ENCODE measurements at places on chromosomes 16 and 17.
A peak's percentile ranks its signal among the peaks of the same experiment; 100 is the strongest.

DNA sequence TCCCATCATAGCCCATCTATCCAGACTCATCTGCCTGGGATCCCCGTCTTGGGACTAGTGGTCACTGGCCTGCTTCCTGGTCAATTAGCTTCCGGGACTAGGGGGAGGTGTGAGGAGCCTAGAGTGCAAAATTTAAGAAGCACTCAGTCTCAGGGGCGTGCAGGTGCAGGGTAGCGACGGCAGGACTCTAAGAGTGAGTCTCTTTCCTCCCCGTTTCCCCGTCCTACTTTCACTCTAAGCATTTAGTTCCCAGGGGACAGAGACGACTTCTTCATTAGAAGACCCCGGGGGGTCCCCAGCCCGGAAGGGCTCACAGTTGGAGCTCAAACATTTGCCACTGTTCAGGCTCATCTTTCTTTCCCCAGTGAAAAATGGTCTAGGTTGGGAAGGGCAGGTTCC lies 677 bp upstream of the ZNHIT3 start:
- DNase-seq = no peak

DNA sequence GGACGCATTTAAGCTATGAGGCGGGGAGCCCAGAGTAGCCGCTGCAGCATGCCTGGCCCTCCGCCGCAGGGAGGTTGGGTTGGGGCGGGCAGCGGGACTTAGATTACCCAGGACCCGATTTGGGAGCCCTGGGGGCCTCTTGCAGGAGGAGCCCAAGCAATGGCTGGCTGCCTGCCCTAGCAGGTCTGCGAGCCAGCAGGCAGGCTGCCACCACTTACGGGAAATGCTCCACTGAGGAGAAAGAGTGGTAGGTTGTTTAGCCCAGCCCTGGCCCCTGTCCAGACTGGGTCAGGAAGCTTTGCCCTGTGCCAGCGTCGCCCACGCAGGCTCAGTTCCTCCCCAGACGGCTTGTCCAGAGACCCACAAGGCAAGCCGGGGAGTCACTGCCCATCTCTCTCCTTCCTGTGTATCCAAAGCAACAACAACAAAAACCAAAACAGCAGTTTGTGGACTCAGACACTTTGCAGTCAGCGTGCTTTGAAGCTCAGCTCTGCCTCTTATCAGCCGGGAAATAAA lies 10.3 kb upstream of the TVP23A start:
- DNase-seq = peak; percentile 89

- DNase-seq = no peak
Observed at GRCh38 chr17:65809366-65809765, 247.9 kb upstream of the AXIN2 start.

DNA sequence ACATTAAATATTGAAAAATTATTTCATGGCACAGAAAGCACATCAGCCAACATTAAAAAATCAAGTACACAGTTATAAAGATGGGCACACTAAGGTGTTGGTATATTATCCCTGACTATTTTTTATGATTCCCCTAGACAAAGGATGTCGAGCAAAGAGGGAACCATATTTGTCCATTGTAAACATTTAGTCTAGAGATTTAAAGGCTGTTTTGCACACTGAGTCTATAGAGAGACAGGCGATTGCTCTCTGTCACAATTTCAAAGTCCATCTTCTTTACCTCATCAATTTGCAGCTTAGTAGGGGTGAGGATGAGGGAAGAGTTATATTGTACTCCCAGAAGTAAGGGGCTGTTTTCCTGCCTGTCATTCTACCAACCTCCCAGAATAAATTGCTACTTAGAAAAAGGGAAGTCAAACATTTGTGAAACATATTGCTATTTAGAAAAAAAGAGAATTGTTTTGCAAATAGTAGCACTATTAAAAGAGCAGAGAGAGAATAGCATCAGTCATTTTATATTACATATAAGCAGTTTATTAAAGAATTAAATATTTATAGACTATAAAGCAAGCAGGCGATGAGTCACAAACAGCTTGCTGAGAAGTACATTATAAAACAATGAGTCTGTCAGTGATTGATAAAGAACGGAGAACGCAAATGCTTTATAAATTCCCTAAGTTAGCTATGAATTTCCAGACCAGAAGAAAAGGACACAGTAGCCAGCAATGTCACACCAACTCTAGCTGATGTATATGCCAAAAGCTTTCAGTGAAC lies 270.6 kb upstream of the PMFBP1 start:
- no peak for DNase-seq

GRCh38 chr17:63498626-63499195 lies 21.9 kb downstream of the ACE start:
- DNase-seq = peak; percentile 22

- no peak for DNase-seq
Observed at GRCh38 chr16:22194707-22195444, 11.2 kb upstream of the EEF2K start.

DNA sequence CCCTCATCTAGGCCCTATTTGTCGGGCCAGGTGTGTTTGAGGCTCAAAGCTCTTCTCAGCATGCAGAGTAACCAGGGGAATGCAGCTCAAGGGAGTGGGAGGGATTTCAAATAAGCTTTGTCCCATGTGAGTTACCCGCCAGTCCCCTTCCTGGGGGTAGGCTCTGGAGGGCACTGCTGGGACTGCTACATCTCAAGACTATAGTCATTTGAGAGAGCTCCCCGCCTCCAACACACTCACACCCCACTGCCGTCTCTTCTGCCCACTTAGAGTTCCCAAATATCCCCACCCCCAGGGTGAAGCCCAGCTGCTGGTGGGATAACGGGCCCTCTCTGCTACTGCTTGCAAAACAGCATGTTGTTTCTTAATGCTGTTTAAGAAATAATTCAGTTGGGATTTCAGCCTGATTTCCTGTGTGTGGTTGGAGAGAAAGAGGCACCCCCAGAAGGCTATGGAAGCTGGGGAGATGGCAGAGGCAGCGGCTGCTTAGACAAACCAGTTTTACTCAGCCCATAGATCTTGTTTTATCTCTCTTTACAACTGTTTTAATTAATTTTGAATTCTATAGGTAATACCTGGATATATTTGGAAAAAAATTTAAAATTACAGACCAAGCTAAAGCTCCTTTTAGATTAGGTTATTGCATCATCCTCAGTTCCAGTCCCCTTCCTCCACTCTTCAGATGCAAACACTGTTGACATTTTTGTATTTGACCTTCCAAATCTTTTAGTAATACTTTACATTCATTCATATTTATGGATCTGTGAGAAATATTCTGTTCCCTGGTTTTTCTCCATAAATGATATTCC lies 4.1 kb upstream of the MPO start:
- no peak for DNase-seq

DNA sequence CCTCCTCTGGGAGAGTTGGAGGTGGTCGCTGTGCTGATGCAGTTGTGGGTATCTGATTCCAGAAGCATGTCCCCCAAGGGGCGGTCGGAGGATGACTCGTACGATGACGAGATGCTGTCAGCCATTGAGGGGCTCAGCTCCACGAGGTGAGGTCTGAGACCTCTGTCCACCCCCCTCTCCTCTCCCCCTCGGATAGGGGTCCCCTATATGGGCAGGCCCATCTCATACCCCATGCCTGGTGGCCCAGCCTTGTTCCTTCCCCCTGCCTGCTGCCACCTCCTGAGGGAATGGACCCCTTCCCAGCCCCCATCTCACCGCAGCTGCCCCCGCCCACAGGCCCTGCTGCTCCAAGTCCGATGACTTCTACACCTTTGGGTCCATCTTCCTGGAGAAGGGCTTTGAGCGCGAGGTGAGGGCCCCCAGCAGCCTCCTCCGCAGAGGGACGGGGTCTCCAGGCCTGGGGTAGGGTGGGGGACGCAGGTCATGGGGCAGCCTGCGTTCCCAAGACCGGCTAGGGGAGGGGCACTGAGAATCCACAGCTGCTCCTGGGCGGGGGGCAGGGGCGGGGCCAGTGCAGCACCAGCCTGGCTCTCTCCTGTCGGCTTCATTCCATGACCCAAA lies 39.2 kb downstream of the ADCY7 start:
- no peak for DNase-seq

- no peak for DNase-seq
Observed at GRCh38 chr17:61532826-61533225, 58.2 kb downstream of the NACA2 start.

- no peak for DNase-seq
Observed at GRCh38 chr17:8332688-8333087, 7.0 kb upstream of the ODF4 start.

- DNase-seq = no peak
Observed at GRCh38 chr16:3776316-3776715, 59.0 kb upstream of the TRAP1 start.

DNA sequence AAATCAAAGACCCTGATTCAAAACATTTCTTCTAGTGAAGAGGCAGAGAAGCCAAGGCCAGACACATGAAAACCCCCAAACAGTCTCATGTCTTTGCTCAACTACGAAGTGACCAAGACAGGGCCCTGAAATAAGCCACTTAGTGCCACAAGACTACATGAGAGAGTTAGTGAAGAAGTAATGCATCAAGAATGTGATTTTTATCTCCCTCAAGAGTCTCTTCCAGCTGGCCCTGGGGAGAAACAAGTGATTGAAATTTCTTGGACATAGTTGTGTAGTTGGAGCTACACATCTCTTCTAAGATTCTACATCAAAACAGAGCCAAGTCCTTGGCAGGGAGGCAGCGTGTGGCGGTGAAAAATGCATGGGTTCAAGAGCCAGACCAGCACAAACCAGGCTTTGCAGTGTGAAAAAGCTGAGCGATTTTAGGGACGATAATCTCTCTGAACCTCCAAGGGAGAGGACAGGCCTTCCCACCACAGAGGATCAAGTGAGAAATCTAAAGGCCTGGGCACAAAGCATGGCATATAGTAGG lies 30.6 kb downstream of the LYRM1 start:
- DNase-seq = no peak

DNA sequence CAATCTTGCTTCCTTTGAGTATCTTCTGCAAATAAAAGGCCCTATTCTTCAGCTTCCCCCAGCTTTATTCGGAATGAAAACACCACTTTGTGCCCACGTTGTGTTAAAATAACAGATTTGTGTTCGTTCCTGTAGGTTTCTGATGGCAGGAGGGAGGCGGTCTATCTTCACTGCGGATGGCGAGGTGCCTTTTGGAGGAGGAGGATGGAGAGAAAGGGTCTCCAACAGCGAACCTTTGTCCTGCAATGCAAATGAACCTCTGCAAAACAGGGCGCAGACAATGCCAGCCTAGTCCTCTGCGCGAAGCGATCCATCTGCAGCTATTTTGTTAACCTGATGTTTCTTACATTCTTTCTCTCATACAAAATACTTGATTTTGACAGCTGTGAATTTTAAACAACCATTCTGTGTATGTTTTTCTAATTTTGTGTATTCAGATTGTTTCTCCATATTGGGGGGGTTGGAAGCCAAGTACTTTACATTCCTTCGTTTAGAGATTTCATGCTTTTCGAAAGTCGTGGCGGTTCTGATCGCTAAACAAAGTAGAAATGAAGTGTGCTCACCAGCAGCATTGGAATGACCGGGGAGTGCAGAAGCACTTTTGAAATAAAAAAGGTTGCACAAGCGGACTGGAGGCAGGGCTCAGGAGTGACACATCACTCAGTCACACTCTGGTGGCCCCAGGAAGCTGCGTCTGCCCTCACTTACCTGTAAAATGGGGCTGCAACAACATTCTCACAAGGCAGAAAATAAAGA lies 279.0 kb upstream of the IRX5 start:
- no peak for DNase-seq

DNA sequence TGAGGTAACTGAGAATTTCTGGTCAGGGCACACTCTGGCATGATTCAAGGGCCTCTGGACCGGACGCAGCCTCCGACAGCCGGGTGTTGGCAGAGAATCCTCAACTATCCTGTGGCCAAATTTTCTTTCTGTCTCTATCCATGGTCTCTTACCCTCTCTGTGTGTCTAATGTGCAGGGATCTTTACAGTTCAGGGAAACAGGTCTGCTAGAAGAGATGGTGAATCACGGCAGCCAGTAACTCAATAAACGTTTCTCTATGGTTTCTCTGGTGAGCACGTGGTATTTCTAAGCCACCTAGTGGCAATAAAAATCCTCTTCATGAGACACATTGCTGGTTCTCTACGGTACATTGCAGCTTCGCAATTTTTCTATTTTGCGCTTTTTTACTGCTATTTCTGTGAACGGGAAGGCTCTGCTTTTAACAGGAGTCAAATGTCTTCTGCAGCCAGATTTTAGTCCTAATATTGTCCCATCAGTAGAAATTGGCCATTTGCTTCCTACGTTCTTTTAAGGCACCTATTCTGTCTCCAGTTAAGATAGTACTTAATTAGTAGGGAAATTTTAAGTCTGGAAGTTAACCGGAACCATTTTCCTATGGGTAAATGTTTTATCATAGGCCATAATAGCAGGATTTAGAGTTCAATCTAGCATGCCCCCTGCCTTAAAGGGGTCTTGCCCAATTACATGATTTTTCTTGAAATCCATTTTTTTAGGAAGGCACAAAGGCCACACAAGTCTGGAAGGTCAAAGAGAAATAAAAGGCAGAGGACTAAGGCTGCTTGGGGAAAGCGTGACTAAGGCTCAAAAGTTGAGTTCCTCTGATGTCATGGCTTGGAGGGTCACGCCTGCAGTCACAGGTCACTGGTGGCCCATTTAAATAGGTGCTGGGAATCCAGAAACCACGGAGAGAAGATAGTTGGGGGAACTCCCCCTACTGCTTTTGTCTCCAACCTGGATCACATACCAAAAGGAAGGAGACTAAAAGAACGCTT lies 31.5 kb downstream of the QPRT start:
- peak; percentile 75 for DNase-seq

DNA sequence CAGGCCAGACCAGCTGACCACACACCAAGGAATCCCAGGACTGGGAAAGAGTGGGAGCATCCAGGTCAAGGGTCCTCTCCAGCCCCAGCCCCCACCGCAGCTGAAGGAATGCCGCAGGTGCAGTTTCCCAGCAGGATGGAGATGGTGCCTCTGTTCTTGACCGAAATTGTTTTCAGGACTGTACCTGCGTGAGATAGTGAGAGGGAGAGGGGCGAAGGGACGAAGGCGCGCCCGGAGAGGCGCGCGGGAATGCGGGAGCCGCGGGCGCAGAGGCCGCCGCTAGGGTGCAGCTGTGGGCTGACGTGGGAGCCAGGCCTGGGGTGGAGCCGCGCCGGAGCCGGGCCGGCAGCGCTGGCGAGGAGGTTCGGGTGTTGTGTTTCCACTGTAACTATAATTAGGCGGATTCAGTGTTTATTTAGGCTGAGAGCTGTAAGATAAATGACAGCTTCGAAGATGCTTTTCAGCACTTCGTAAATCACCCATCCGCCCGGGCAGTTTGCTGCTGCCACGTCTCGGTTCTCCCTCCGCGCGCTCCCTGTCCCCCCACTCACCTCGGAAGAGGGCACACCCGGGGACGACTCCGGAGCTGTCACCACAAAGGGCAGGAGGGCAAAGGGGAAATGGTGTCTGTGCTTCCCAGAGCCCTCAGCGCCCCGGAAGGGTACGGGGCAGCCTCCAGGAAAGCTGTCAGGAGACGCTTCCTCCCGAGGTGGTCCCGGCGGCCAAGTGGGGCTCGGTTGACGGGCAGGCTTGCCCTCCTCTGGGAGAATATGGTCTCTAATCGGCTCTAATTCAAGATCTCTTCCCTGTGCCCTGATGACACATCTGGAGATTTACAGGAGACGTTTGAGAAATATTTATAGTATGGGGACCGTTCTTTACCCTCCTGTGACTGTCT lies 38.2 kb downstream of the HOXB1 start:
- peak; percentile 74 for DNase-seq

Measured in astrocyte of the spinal cord (primary cell).